K562 (cell line): ENCODE measurements at places on chromosomes 1 and 21.

- DNase-seq, result no peak
Observed at GRCh38 chr1:223426936-223427335, 33.7 kb downstream of the CCDC185 start.

GRCh38 chr1:202989879-202990278 lies 17.3 kb upstream of the TMEM183A start:
- DNase-seq, result no peak

DNA sequence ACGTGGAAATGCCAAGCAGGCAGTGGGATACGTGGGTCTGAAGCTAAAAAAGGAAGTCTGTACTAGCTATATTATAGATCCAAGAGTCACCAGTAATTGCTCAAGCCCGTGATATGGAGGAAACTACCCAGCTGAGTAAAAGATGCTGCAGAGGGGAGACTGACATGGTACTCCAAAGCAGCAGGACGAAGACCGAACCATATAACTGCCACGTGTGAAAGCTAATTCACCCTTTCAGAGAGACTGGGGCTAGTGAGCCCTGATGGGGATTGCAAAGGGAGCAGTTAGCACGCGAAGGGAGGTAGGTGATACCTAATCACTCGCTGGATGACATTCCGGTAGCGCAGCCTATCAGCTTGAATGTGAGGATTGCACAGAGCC lies 316 bp downstream of the AP4B1 start:
- no peak for DNase-seq

DNA sequence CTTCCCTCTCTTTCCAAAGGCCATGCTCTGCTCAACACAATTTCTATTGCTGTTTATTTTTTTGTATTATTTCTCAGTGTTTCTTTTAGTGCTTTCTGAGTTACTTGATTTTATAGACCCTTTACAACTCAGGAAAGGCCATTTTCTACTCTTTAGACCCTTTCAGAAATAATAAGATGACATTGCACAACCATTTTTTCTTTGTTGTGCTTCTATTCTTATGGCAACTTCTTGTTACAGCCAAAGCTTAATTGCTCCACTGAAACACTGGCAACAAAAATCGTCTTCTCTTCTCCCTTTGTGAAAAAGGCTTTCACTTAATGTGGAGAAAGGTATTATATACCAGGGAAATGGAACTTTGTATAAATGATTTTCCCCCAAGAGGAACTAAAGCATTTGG lies 39.0 kb upstream of the SAMSN1 start:
- no peak for DNase-seq

DNA sequence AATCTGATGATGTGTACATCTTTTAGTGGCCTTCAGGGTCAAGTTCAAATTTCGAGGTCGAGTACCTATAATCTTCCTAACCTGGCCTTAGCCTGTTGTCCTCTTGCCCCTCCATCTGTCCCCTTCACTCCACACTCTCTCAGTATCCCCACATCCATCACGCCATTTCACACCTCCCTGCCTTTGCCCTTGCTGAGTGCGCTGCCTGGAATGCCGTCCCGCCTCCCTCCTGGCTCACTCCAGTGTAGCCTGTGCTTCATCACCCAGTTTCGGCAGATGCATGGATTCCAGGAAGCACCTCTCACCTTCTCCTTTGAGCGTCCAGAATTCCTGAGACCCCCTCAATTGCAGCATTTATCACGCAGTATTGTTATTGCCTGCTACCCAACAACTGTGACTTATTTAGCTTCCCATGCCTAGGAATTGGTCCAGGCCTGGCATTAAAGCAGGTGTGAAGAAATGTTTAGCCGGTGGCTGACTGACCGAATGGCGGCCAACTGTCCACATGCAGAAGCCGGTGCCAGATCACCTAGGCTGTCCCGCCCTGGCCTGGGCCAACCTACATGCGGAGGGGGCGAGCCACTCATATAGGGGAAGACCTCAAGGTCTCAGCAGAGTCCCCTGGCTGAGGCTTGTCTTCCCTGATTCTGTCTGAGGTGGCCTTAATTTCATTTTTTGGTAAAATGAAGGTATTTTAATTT lies 34.5 kb downstream of the MYOM3 start:
- no peak for DNase-seq

DNA sequence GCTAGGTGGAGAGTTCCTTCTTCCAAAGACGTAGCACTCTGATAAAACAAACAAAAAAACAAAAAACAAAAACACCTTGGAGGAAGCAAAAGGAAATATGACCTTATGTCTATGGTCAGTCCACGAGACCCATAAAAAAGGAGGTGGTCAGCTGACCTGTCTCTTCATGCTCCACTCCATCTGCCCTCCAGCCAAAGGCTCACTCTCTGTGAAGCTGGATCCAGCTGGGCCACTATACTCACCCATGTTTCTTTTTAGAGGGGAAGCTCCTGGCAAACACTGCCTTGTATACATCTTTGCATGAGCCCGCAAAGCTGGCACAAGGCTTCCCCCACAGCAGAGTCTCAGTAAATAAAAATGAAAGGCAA lies 126.1 kb upstream of the CACHD1 start:
- no peak for DNase-seq

- DNase-seq, result no peak
Observed at GRCh38 chr1:85898861-85899260, 190.6 kb upstream of the ZNHIT6 start.

GRCh38 chr1:229124116-229124515 lies 146.8 kb upstream of the RAB4A start:
- no peak for DNase-seq

GRCh38 chr1:191577213-191577612 lies 581.0 kb upstream of the RGS18 start:
- DNase-seq, result no peak

GRCh38 chr1:165899461-165899941 lies 72.1 kb downstream of the UCK2 start:
- DNase-seq, result no peak

DNA sequence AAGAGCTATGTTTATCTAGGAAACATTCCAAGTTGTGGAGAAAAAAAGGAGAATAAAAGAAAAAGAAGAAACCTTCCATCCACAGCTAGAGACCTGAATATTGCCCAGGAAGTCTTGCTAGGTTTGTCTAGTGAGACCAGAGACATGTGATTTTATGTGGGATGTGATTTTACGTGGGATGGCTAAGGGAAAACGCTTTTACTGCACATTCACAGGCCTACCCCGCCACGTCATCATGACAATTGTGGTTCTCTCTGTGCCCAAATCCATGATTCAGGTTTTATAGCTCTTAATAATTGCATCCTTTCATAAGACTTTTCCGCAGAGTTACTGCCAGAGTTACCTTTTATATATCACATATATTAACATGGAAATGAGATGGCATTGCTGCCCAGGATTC lies 86.4 kb upstream of the SSX2IP start:
- DNase-seq, result no peak

DNA sequence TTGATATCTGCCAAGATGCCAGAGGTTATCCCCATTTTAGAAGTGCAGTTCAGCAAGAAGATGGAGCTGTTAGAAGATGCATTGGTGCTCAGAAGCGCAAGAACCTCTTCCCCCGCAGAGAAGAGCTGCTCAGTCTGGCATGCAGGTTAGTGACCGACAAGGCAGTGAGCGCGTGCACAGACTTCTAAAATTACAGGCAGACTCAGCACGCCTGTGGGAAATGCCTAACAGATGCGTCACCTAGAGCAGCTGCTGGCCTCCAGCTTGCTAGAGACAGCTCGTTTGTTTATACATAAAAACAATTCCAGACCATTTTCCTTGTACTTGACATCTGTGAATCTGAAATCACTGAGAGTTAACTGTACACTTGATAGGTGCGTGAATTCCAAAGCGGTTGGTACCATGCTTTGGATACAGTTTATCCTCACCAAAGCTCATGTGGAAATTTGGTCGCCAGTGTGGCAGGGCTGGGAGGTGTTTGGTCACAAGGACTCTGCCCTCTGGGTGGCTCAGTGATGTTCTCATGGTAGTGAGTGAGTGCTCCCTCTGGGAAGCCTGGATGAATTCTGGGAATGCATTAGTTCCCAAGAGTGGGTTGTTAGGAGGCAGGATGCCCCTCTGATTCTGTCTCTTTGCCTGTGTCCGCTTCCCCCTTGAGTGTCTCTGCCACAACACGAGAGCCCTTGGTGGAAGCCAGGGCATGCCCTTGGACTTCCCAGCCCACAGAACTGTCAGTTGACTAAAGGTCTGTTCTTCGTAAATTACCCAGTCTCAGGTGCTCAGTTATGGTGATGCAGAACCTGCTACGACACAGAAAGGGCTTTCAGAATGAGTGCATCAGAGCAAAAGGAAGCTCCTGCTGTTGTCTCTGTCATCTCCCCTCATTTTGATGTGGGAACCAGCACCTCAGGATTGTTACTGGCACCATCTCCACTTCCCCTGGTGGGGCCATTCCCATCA lies 24.4 kb downstream of the SNAP47 start:
- no peak for DNase-seq

- DNase-seq, result peak; percentile 63
Observed at GRCh38 chr21:31198575-31198974, 145.5 kb downstream of the TIAM1 start.

- DNase-seq, result no peak
Observed at GRCh38 chr1:6207921-6208320, 2.0 kb downstream of the RNF207 start.

DNA sequence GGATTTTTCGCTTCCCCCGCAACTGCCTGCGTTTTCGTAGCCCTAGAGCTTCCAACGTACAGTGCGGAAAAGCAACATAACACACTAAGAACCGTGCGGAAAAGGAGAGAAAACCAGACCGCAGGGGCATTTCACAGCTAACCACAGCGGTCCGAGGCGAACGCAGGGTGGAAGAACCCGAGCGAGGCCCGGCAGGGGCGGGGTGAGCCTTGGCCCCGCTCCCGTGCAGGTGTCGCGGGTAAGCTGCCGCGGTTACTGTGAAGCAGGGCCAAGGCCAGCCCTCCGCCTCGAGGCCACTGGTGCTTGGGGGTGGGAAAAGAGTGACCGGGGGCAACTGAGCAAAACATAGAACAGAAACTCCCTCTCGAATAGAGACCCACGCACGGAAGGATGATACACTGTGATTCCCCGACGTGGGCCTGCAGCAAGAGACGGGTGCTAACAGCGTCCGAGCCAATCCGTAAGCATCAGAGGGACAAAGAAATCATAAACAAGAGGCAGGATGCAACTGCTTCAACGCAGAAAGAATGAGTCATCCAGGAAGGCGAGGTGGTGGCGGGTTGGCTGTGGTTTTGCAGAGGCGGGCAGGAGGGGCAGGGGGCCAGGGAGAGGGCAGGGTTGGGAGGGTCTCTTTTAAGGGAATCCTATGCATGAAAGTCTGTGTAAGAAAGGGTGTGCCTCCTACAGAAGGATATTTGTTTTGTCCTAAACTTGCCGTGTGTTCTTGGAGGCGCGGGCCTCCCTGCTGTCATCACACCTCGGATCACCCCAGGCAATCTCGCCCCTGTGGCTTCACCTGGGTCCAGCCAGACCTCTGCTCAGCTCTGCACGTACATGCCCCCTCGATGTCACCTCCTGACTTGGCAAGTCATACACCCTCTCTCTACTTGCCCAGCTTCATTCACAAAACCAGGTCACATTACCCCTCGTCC lies 7.3 kb downstream of the GNG4 start:
- DNase-seq, result peak; percentile 35

GRCh38 chr1:100703716-100704115 lies 15.8 kb upstream of the VCAM1 start:
- no peak for DNase-seq

GRCh38 chr1:242431786-242432185 lies 92.7 kb downstream of the PLD5 start:
- DNase-seq, result no peak

- no peak for DNase-seq
Observed at GRCh38 chr1:231576804-231577718, 48.6 kb downstream of the TSNAX start.

DNA sequence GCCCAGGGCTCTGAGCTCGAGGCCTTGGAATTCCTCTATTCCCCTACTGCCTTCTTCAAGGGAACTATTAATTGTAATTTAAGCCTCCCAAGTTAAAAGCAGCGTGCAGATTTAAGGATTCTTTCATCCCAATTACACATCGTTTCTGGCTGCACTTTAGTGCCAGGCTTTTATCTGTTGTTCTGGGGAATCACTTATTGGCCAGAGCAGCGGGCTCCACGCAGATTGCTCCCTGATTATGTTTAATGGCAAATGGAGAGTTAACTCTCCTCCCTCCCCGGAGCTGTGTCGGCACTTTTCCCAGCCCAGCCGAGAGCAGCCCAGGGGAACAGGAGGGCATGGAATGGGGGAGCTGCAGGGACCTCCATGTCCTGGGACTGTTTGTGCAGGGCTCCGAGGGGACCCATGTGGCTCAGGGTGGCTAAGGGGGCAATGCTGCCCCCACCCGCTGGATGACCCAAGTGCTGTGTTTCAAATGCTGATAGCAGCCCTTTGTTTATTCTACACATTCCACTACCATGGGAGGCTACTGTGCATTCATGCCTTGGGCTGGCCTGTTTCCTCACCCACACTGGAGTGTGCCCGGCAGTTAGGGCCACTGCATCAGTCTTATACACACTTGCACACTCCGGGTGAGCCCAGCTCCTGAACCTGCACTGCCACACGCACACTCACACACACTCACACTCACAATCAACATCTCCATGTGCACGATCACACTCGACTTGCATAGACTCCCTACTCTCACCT lies 93.3 kb upstream of the POU3F1 start:
- no peak for DNase-seq

DNA sequence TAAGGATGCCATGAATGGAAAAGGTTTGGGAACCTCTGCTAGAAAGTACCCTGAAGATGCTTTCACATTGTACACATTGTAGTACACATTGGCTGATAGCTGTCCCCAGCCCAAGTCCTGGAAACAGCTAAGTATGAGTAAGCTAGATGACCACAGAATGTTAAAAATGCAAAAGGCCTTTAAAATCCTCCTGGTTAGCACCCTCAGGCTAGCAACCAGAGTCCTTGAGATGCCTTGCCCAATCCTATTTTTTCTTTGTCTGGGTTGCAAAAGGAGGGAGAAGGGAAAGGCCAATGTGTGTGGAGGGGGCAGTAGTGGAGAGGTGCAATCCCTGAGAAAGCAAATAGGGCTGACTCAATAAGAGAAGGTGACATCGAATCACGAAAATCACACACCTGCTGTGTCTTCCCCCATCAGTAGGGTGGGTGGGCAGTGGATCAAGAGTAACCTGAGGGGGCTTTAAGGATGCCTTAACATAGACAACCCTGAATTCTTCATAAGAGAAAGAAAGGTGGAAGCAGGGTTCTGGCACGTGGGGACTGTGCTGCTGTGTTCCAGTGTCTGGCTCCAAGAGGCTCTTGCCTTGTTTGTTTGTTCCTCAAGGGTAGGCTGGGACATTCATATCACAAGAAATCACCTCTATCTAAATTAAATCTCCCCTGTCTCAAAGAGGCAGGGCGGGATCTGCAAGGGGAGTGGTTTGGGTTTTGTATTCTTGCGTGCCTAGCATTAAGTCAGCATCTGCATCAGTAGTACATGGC lies 266.2 kb upstream of the PLXNA2 start:
- DNase-seq, result no peak

DNA sequence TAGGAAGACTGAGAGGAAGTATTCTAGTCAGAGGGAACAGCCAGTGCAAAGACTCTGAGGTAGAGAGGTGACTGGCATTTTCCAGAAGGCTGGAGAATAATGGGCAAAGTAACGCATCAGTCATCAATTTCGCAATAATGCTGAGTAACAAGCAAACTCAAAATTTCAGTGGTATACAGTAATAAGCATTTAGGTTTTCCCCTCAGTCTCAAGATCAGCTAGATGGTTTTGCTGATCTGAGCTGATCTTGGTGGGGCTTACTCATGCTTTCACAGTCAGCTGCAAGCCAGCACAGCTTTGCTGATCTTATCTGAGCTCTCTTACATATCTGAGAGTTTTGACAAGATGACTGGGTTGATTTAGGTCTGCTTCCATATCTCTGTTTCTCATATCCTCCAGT lies 108.7 kb downstream of the TSEN15 start:
- no peak for DNase-seq
